ENCODE measurements at places on chromosomes 11 and 22.

DNA sequence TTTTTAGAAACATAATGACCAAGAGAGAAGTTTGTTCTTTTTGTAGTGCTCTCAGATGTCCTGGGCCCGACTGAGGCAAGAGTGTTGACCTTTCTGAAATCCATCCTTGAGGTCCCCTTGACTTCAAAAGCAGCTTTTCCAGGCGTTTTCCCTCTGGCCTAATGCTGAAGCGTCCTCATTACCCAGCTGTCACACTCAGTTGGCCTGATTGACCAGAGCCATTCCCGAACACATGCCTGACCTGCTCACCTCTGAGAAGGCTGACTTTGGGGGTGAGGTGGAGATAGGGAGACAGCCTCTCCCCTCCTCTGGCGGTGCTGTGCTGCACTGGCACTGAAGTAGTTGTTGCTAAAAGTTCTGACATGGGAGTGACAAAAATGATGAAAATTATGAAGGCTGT is 66.9 kb downstream of the ALX4 start:
- no peak for DNase-seq

GRCh38 chr22:27218012-27218920 is 560.9 kb downstream of the MIAT start:
- no peak for DNase-seq

DNA sequence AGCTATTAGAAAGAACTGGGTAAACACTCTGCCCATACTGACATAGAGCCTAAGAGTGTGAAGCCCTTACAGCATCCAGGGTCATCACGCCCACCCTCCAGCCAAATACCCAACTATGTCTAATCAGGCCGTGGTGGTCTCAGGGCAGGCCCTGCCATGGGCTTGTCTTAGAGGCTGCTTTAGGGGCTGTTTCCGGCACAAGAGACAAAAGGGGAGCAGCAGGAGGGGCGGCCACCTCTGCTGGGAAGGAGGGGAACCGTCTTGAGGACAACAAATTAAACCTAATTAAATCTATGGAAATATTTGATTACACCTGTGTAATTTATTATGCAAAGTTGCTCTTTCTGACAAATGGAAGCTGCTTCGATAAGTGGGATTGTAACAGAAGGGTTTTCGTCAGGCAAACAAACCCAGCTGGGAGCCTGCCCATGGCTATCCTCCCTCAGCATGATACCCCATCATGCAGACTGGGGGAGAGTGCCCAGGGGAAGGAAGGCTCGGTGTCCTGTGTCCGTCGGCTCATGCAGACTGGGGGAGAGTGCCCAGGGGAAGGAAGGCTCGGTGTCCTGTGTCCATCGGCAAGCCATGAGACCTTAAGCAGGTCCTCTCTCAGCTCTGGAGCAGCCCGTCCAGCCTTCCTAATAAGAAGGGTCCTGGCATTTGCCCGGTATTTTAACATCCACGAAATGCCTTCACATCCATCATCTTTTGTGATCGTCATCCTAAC is 163.6 kb upstream of the B3GAT1 start:
- no peak for DNase-seq

DNA sequence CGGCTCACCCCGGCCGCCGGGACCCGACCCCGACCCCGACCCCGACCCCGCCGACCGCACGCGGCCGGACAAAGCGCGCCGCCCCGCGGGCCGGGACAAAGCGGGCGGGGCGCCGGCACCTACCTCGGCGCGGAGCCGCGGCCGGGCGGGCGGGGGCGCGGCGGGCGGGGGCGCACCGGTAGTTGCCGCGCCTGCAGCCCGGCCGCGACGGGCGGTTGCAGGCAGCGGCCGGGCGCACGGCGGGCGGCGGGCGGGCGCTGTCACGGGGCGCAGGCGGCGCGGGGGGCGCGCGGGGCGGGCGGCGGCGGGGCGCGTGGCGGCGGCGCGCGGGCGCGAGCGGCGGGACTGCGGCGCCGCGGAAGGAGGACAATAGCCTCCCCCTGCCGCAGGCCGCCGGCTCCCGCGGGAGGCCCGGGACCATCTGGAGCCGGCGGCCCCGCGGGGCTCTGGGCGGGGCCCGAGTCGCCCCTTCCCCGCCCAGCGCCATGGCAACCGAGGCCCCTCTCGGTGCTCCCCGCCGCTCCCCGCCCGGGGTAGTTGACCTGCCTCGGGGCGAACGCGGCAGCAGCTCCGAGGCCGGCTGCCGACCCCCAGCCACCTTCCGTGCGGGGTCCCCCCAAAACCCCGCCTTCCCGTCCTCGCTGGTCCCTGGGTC is 851 bp downstream of the SPTBN2 start:
- DNase-seq: no peak

- DNase-seq: no peak
Measured at GRCh38 chr11:34652191-34652973, 31.5 kb downstream of the EHF start.

GRCh38 chr11:66842501-66842895 is 743 bp upstream of the RCE1 start:
- DNase-seq: no peak

DNA sequence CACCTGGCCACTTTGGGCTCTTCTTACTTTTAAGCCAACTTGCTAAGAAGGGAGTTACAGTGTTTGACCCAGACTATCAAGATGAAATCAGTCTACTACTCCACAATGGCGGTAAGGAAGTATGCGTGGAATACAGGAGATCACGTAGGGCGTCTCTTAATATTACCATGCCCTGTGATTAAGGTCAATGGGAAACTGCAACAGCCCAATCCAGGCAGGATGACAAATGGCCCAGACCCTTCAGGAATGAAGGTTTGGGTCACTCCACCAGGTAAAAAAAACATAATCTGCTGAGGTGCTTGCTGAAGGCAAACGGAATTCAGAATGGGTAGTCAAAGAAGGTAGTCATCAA is 1.0 kb upstream of the YPEL4 start:
- DNase-seq: no peak
